ENCODE measurements at places on chromosomes 2 and 18.

GRCh38 chr18:79628416-79629248 lies 51.0 kb upstream of the CTDP1 start:
- DNase-seq, result no peak

- DNase-seq, result no peak
These were observed 20.8 kb downstream of the LAMA3 start for GRCh38 chr18:23710068-23710527.

GRCh38 chr2:122643725-122644329 lies 888.4 kb downstream of the TSN start:
- no peak for DNase-seq

GRCh38 chr18:12038082-12038638 lies 55.5 kb upstream of the ANKRD62 start:
- DNase-seq, result peak; percentile 38

GRCh38 chr2:10564876-10565445 lies 116.8 kb upstream of the ODC1 start:
- no peak for DNase-seq

- no peak for DNase-seq
These were observed 64.9 kb downstream of the AFF3 start for GRCh38 chr2:100077456-100077855.

- no peak for DNase-seq
These were observed 715.9 kb downstream of the MBD2 start for GRCh38 chr18:53508529-53508928.

DNA sequence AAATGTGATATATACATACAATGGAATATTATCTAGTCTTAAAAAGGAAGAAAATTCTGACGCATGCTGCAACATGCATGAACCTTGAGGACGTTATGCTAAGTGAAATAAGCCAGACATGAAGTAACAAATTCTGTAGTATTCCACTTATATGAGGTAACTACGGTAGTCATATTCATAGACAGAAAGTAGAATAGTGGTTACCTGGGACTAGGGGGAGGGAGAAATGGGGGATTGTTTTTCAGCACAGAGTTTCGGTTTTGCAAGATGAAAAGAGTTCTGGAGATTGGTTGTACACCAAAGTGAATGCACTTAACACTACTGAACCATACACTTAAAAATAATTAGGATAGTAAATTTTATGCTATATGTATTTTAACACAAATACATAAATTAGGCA lies 215.9 kb upstream of the FBXO11 start:
- DNase-seq, result no peak

- DNase-seq, result no peak
These were observed 78.4 kb downstream of the SEPTIN10 start for GRCh38 chr2:109535217-109535946.

DNA sequence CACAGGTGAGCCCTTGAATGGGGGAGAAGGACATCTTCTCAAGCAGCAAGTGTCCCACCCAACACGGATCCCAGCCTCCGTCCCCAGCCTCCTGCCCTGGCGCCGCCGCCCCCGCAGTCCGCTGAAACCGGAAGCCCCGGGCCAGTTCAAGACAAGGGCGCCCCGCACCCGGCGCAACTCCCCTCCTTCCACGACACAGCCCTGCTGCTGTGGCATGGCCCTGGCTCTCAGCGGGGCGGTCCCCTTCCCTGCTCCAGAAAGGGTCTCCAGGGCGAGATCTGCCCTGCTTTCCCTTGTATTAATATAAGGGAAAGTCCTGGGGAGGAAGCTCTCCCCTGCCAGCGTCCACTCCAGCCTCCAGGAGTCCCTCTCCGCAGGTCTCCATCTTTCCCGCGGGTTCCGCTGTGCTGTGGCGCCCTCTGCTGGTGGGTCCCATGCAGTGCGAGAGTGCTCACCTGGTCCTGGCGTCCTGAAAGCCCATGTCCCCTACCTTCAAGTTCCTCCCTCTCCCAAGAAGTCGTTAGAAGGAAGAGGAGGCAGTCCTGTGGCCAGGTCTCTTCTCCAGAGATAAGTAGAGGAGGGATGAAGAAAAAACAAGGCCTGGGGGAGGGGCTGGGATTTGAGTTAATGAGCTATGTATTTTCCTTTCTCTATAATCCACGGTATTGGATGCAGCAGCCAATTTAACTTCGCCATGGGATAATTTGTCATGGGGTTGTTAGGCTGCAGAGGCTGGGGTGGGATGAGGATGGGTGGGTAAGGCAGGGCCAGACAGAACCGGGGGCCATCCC lies 176.0 kb downstream of the SMAD2 start:
- DNase-seq, result peak; percentile 94

All from WTC11 (cell line).